ENCODE measurements at places on chromosomes 11 and 22.
A peak's percentile ranks its signal among the peaks of the same experiment; 100 is the strongest.

DNA sequence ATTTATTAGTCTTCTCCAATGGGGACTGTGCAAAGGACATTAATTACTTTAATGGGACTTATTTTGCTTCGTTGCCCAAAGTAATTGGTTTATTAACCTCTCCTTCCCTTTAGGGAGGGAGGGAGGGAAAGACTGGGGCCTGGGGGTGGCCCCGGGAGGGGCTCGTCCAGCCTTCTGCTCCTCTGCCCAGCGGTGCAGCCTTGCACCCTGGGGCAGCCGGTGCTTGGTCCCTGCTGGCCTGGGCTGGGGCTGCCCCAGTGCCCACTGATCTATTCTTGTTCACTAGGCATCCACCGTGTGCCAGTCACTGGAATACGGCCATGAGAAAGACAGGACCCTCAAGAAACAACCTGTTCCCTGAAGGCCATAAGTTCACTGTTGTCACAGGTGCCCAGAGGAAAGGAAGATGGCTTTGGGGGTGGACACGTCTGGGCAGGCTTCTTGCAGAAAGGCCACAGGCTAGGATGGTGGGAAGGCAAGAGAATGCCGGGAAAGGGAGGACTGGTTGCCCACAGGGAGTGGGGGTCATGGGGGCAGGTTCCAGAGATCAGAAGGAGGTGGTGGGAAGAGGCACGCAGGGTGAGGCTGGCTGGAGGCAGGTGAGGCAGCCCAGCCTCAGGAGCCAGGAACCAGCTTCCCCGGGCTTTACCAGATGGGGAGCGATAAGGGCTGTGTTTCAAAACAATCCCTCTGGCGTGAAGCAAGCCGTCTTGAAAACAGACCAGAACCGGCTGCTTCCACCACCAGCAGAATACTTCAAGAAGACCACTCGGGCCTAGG, 47.6 kb upstream of the KCNQ1OT1 start:
- no peak for DNase-seq

- no peak for DNase-seq
These were observed 81.4 kb downstream of the WNT7B start for GRCh38 chr22:45895436-45896152.

- DNase-seq: no peak
These were observed 485.8 kb upstream of the CADM1 start for GRCh38 chr11:115990004-115990447.

- no peak for DNase-seq
These were observed 64.0 kb downstream of the SOX6 start for GRCh38 chr11:16292167-16292859.

DNA sequence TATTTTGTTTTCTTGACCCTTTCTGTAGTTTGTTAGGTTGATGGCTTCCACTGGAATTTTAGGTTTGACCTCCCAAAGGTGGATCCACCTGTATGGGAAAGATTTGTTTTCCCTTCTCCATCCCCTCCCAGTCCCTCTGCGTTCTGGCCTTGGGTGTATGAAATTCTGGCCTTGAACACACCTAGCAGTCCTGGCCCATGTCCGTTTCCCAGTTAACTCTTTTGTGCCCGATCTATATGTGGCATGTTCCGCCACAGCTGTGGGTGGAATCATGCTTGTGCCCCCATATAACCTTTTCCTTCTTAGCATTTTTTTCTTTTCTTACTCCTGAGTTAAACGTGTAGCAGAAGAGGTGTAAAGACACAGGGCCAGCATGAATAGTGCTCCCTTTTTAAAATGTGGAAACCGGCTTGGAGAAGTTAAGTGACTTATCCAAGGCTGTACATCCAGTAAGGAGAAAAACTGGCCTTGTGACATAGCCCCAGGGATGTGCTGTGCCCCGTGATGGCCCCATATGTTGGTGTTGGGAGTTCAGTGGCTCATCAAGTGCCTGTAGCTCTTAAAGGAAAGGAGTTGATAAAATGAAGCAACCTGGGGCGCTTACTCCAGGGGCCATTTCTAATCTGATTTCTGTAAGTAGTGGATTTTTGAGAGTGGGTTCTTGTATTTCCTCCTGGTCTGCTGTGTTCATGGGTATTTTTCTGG, 39.3 kb downstream of the ZNRF3 start:
- no peak for DNase-seq

DNA sequence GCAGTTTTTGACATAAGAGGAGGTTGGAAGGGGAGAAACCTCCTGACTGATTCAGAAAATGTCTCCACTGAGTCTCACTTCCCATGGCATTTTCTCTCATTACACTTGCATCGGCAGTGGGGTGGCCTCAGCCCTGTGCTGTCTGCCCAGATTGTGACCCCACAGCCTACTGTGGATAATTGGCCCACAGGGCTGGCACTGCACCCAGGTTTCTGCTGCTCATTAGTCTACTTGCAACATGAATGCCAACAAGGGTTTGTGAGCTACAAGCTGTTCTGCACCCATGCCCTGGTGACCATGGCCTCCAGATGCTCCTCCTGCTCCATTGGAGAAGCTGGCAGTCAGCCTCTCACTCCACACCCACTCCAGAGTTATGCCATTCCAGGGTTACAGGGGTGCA, 296.0 kb downstream of the CTTN start:
- no peak for DNase-seq

- DNase-seq: no peak
These were observed 30.9 kb downstream of the CHKA start for GRCh38 chr11:68090287-68090686.

GRCh38 chr11:126739499-126740145, 260.9 kb downstream of the KIRREL3 start:
- DNase-seq: no peak

- DNase-seq: no peak
These were observed 43.9 kb downstream of the CCDC34 start for GRCh38 chr11:27319072-27319471.

DNA sequence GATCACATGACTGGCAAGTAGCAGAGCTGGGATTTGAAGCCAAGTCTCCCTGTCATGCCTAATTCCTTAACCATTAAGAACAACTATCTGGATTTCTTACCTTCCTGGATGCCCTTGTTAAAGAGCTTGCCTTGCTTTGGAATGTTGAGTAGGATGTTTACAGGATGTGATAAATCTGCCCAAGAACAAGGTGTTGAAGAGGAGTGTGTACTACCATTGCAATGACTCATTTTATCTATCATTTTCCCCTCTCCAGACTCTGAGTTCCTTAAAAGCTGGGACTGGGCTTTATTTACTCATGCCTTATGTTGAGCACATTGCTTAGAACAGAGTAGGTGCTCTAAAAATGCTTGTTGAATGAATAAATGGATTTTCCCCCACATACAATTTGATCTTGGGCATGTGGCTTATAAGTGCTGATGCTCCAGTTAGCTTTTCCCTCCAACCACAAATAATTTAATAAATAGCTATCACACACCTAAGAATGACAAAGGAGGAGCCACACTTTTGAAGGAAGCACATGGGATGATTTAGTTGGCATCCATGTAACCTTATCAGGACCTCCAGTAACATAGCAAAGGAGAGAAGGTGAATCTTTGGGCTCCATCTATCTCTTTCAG, 268.6 kb upstream of the SESN3 start:
- DNase-seq: no peak

GRCh38 chr11:131665344-131665968, 295.0 kb downstream of the NTM start:
- DNase-seq: no peak

DNA sequence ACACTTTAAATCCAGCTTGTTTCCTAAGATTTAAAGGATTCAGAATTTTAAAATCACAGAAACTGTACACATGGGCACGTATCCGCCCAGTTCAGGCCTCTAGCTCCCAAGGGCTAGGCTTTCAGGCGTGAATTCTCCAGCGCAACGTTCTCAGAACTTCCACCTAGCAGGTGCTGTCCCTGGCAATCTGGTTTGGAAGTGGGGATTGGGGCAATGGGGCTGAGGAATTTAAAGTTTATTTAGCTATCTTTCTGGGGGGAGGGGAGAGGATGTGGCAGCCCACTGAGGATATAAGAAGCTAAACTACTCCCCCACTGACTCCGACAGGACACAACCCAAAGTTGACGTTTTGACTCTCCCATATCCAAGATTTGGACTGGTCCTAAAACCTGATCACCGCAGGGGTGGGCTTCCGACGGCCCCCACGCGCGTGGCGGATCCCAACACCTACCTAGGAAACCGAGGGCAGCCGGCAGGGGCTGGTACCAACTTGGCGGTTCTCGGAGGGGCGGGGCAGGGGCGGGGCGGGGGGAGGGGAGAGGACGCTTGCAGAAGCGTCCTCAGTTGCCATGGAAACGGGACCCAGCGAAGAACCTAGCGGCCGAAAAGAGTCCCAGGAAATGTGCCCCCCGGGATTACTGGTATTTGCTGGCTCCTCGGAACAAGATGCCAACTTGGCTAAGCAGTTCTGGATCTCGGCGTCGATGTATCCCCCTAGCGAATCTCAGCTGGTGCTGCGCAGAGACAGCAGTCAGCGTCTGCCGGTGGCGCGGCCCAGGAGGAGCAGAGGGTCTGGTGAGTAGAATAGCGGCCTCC, at the start of gene HOATZ:
HOATZ (plus strand) TSS at position 563 of the 816 bp plus-strand sequence; CDS start at position 570, 7 bp downstream.
- no peak for DNase-seq

GRCh38 chr11:59273373-59273841, 60.7 kb upstream of the MPEG1 start:
- DNase-seq: no peak

DNA sequence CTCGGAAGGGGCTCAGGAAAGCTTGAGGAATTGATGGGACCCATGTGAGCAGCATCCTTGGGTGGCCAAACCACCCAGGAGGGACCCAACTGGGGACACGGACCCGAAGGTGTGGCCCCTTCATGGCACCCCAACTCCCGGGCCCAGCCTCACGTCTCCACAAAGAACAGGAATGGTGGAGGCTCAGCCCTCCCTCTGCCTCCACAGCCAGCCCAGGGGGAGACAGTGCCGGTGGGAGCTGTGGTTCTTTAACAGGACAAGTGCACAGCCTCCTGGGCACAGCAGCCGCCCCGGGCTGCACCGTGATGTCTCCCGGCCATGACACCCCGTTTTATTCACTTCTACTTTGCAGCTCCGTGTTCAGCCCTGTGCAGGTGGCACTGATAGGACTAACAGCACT, 587.2 kb downstream of the BRD1 start:
- DNase-seq: no peak

DNA sequence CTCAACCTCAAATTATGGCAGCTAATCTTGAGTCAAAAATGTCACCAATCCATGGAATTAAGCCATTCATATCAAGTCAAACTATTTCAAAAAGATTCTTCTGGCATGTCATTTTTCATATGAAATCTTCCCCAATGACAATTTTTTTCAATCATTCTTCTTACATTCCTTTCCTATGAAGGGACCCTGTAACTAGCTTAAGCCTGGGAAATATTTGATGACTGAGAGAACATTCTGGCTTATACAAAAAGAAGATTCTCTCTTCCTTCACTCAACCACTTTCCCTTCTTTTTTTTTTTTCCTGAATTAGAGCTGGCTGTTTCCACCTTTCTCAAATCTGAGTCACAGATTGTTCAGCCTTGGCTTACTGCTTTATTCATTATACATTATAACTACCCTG, 903.7 kb downstream of the FAM181B start:
- DNase-seq: no peak

GRCh38 chr11:59615120-59615636, 396 bp downstream of the OSBP start:
- peak; percentile 64 for DNase-seq

DNA sequence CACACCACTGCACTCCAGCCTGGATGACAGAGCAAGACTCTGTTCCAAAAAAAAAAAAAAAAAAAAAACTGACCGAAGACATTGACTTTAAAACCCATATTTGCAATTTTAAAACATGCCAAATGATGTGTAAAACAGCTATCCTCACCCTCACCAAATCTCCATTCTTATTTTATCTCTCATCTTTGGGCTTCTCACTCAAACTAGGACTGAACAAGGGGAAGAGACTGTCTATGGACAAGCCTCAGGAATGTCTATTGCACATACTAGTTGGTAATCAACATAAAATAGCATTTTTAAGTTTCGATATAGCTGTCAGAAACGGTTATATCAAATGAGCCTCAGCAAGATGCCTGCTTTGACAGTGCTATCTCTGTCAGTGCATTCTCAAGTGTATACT, 7.9 kb upstream of the CHRNA10 start:
- DNase-seq: no peak

DNA sequence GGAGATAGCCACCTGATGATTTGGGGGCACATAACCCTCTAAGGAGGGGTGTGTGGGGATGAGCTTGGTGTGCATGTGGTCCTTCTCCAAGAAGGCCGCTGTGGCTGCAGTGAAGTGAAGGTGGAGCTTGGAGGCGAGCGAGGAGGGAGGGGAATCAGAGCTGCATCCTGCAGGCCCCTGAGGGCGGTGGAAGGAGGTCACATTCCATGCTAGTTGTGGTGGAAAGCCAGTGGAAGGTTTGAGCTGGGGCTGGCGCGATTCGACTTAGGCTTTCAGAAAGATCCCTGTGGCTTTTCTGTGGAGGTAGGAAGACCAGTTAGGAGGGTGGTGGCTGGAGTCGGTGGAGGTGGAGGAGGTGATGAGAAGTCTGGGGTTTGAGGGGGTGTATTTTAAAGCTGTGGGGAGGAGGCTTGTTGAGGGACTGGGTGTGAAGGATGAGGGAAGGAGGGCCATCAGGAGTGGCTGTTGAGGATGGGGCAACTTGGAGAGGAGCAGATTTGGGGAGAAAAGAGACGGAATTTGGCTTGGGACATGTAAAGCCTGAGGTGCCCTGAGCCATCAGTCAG, 62.0 kb downstream of the TBC1D22A start:
- DNase-seq: no peak

GRCh38 chr11:71112454-71112853, 139.9 kb downstream of the SHANK2 start:
- DNase-seq: no peak
